ENCODE measurements at places on chromosomes 4 and X. TPM values are rescaled to one million over a fixed set of nuclear protein-coding genes. Genes with fewer than 3 reads are reported as not detected.

DNA sequence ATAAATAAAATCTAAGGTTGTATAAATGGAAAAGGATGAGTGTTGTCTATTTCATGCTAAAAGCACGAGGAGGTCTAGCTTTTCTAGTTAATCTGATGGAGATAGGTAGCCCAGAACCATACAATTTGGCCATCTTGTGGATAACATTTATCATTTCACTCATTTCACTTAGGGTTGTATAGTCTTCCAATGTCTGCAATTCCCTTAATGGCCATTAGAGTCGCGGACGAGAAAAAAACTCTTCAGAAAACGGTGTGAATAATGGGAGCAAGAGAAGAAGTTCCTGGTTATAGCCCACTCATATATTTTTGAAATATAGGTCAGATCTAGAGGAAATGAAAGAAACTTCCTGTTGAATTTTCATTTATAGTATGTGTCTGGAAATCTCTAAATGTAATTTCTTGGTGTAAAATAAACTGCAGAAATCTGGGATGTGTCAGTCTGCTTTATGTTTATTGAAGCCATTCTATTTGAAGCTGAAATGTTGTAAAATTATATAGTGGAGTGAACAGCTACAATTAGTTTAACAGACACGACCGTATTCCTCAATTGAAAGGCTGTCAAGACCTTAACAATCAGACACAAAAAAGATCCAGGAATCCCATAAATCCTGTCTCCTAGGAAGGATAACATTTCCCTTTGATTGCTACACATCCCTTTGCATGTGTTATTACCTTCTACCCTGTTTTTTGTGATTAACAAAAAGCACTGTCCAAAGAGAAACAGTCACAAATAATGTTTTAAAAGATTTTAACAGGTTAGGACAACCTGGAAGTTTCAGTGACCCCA, 47.7 kb upstream of the MGST2 start:
- H3K4me1 ChIP-seq: no peaks in the 10 kb centered on the region
- peak; percentile 69 for DNase-seq
- no peaks in the 10 kb centered on the region for H3K27me3 ChIP-seq
- no peak overlapping the region for H3K4me3 ChIP-seq
- H3K36me3 ChIP-seq: no peaks in the 10 kb centered on the region
- no peak overlapping the region for H3K27ac ChIP-seq

DNA sequence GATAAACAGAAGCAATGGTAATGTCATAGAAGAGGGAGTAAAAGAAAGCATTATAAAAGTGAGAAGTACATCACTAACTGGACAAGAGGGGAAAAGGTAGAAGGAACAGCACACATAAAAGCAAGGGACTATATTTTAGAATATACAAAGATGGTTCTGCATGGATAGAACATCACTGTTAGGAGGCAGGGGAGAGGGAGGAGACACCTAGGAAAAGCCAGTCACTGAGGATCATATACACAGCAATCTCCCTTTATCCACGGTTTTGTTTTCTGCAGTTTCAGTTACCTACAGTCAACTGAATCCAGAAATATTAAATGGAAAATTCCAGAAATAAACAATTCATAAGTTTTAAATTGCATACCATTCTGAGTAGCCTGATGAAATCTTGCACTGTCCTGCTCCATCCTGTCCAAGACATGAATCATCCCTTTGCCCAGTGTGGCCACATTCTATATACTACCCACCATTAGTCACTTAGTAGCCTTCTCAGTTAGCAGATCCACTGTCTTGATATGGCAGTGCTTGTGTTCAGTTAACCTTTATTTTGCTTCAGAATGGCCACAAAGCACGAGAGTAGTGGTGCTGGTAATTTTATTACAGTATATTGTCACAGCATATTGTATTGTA, 74.2 kb downstream of the PPA2 start:
- H3K27me3 ChIP-seq: no peaks in the 10 kb centered on the region
- H3K27ac ChIP-seq: no peak overlapping the region
- H3K36me3 ChIP-seq: peaks cover 16% of the 10 kb centered on the region
- DNase-seq: no peak

DNA sequence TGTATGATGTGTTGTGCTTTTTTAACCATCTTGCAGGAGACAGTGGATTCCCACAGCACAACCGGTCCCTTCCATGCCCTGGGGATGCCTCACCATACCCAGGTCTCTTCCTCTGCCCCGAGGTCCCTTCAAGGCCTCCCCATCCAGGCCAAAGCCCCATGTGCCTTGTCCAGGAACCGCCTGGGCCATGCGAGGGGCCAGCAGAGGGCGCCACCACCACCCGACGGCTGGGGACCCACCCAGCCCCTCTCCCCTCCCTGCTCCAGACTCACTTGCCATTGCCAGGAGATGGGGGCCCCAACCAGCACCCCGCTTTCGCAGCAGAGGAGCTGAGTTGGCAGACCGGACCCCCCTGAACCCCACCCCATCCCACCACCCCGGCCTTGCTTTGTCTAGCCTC, 485.5 kb downstream of the TRAM1L1 start:
- DNase-seq: peak; percentile 46
- no peaks in the 10 kb centered on the region for H3K36me3 ChIP-seq
- no peaks in the 10 kb centered on the region for H3K4me1 ChIP-seq
- no peak overlapping the region for H3K27ac ChIP-seq

DNA sequence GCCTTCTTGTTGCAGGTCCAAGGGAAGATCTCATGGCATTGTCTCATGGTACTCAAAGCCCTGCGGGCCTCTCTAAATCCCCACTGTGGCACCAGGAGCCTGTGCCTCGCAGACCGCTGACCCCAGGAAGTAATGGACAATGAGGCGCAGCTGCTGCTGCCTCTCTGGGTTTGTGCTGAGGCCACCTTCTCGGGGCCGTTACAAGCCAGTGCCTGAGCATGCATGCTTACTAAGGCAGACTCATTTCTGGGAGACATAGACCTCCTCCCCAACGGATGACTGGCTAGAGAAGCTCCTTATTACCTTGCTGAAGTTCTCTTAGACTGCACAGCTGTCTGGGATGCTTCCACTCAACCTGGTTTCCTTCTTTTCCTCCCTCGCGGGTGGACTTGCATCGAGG, 1.3 kb downstream of the BDH2 start:
- H3K4me3 ChIP-seq: peak overlapping the region; percentile 66
- peaks cover 29% of the 10 kb centered on the region for H3K4me1 ChIP-seq
- no peaks in the 10 kb centered on the region for H3K27me3 ChIP-seq

- H3K4me1 ChIP-seq: no peaks in the 10 kb centered on the region
- no peaks in the 10 kb centered on the region for H3K27me3 ChIP-seq
- no peak for DNase-seq
- H3K27ac ChIP-seq: no peak overlapping the region
Observed at GRCh38 chr4:38889143-38889542, 21.5 kb downstream of the FAM114A1 start.

DNA sequence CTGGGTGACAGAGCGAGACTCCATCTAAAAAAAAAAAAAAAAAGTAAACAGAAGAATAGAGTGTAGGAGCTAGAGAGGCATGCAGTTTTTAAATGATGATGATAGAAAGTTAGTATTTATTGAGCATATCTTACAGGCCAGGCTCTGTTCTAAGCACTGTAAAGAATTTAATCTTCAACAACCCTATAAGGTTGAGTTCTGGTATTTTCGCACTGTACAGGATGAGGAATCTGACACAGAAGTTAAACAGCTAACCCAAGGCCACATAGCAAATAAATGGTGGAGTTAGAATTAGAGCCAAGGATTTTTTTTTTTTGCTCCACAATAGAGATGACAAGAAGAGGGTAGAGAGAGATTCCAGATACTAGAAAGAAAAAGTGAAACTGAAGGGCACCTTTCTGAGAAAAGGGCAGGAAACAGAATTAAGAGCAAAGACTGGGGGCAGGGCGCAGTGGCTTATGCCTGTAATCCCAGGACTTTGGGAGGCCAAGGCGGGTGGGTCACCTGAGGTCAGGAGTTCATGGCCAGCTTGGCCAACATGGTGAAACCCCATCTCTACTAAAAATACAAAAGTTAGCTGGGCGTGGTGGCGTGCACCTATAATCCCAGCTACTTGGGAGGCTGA, 56.1 kb downstream of the KLHL5 start:
- no peaks in the 10 kb centered on the region for H3K27me3 ChIP-seq
- no peak overlapping the region for H3K27ac ChIP-seq
- DNase-seq: no peak
- peaks cover 70% of the 10 kb centered on the region for H3K36me3 ChIP-seq
- no peak overlapping the region for H3K4me3 ChIP-seq

GRCh38 chrX:38986586-38986985, 185.3 kb downstream of the MID1IP1 start:
- no peak overlapping the region for H3K4me3 ChIP-seq
- no peaks in the 10 kb centered on the region for H3K36me3 ChIP-seq
- H3K27ac ChIP-seq: no peak overlapping the region
- DNase-seq: no peak
- no peaks in the 10 kb centered on the region for H3K27me3 ChIP-seq

Gene ARFIP1
- 90.2 TPM for total RNA-seq

Gene MAGEB1
- total RNA-seq: not detected

Gene GATA1
- total RNA-seq: not detected

Gene GC
- not detected for total RNA-seq

Data from Karpas-422 (cell line).